ENCODE measurements at places on chromosomes 2 and 18.

GRCh38 chr2:235733761-235734160, 239.9 kb downstream of the AGAP1 start:
- no peak for DNase-seq

- no peak for DNase-seq
These were observed 45.5 kb downstream of the LYPD6 start for GRCh38 chr2:149375801-149376361.

GRCh38 chr2:164954186-164954585, 1.1 kb downstream of the SLC38A11 start:
- DNase-seq = no peak

DNA sequence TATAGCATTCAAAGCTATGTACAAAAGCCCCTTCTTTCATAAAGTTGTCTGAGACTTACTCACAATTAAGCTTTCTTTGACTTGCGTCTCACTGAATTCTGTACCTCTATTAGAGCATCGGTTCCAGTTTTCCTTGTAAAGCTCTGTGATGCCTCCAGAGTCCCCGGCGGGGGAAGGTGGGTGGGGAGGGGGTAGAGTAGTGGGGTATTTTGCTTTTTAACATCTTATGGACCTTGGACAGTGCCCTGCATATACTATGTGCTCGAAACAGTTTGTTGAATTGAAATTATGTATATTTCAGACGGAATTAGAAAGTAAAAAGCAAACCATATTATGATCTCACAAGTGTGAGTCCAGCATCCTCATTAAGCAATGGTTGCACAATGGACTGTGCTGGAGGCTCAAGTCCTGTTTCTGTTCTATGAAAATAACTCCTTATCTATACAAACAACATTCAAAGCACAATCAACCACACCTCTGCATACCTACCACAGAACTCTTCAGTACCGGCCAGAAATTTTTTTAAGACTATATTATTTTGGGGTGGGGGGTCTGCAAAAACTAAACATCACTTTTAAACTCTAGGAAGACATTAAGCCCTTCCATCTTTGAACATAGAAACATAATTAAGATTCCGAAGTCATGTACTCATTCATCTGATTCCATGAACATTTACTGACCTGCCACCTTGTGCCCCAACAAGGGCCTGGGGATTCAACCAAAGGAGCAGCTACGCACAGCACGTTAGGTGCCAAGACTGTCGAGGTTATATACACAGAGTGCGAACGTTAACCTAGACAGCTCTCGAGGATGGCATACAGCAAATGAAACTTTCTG, 908 bp downstream of the STAT1 start:
- DNase-seq = no peak

All from liver (tissue), 10 donors.